Gastroesophageal sphincter (tissue), 4 donors: ENCODE measurements at places on chromosomes 5 and 9.

DNA sequence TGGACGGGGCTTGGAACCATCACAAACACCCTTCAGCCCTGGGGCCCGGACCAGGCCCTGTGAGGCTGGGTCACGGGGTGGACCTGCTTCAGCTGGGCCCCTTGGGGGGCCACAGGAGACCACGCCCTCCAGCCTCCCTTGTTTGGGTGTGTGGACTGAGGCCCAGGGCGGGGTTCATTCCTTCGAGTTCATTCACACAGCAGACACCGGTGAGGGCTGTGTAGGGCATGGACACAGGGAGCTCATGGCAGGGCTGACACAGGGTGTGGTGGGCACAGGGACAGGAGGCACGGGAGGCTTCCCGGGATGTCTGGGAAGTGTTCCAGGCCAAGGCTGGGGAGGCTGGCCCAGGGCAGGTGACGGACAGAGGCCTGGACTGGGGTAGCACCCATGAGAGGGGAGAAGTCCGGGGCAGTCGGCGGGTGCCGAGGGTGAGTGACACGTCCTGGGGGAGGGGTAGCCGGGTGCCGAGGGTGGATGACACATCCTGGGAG is 8.9 kb downstream of the DNLZ start:
- peak; percentile 56 for ATAC-seq

GRCh38 chr9:83935276-83935935 is 14.2 kb upstream of the KIF27 start:
- ATAC-seq, result no peak

DNA sequence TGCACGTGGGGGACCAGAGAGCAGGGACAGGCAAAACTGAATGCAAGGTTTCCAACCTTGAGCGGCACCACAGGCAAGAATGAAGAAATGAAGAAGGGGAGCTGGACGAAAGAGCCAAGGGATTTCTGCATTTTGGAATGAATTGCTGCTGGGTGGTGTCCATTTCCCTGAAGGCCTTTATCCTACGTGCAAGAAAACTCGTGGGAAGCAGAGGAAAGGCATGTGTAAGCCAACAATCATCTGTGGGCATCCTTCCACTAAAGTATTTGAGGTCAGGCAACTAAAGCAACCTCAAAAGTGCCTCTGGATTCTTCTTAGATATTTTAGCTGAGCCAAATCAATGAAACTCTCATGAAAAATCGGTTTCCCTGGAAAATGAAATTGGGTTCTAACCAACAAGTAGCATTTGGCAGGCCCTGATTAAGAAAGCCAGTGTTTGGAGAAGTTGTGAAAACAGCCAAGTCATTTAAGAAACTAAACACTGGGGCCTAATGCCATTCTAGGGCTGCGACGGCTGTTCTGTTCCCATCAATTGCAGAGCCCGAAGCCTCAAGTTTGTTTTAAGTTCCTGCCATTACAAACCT is 4.7 kb upstream of the TGFBI start:
- no peak for ATAC-seq

DNA sequence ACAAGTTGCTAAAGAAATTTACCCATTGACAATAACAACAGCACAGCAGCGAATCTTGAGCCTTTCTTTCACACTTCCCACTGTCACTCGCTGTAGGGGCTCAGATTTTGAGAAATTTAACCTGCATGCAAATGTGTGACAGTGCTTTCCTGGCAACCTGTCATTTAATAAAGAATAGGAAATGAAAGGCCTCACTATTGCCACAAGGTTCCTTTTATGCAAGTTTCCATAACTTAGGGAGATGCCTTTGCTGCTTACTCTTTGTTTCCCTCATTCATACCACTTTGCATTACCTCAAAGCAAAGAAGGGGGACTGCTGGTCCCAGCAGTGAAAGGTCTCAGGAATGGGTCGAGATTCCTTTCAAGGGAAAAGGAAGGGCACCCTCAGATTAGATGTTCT is 49.5 kb downstream of the PTCD2 start:
- ATAC-seq, result no peak

GRCh38 chr5:60945813-60946187 is 795 bp downstream of the NDUFAF2 start:
- ATAC-seq, result peak; percentile 14

DNA sequence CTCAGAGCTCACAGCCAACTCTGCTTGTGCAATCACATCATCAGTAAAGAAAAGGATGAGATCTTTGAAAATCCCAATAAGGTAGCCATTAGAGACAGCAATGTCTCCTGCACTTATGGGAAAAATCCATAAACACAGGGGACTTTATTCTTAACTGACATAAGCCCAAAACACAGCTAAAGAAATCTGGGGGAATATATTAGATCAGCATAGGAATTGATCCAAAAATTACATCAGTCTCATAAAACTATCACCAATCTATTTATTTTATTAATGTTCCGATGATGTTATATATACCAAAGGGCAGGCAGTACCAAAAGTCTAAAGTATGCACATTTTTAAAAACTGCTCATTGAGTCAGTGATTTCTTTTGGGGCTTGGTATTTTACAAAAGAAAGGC is 6.9 kb downstream of the MRPS27 start:
- ATAC-seq, result no peak

DNA sequence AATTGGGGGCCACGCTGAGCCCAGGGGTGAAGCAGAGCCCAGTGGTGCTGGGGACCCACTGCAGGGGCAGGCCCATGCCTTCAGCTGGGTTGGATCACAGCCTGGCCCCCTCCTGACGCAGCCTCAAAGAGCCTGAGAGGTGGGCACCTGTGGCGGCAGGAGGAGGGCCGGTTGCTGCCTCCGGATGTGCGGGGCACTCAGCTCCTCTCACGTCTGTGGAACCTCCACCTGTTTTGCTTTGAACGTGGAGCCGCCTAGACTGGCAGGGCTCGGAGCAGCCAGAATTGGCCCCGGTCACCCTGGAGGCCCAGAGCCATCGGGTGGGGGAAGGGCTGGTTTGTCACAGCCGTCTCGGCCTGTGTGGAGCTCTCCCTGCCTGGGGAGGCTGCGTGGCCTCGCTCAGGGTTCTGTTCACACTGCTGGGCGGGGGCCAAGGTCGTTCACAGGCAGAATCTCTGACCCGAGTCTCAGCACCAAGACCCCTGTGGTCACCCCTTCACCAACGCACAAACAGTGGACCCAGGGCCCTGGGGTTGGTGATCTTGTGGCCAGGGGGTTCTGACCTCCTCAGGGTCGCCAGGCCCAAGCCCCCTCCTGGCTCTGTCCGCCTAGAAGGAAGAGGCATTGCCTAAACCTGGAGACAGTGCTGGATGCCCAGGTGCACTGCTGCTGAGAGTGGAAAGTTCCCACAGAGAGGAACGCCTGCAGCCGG is 9.2 kb upstream of the SLC9A3 start:
- no peak for ATAC-seq

DNA sequence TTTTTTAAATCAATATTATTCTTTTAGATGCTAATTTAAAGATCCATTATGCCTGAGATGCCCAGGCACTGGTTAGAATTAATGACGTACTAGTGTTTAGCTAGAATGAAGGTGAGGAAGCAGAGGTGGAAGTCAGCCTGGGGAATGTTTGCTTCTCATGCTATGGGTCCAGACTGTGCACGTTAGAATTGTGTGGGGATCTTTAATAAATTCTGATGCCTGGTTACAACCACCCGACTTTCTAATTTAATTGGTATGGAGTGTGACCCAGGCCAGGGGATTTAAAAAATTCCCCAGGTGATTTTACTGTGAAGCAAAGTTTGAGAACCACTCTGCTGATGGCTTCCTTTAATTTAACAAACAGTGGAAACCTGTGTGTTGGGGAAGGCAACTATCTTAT is 111.1 kb downstream of the DOCK2 start:
- ATAC-seq, result no peak

GRCh38 chr9:15317836-15318235 is 10.8 kb upstream of the TTC39B start:
- no peak for ATAC-seq

GRCh38 chr5:43007911-43008362 is 32.2 kb downstream of the ANXA2R start:
- ATAC-seq, result peak; percentile 54

GRCh38 chr5:72531496-72532190 is 24.4 kb upstream of the ZNF366 start:
- ATAC-seq, result no peak

DNA sequence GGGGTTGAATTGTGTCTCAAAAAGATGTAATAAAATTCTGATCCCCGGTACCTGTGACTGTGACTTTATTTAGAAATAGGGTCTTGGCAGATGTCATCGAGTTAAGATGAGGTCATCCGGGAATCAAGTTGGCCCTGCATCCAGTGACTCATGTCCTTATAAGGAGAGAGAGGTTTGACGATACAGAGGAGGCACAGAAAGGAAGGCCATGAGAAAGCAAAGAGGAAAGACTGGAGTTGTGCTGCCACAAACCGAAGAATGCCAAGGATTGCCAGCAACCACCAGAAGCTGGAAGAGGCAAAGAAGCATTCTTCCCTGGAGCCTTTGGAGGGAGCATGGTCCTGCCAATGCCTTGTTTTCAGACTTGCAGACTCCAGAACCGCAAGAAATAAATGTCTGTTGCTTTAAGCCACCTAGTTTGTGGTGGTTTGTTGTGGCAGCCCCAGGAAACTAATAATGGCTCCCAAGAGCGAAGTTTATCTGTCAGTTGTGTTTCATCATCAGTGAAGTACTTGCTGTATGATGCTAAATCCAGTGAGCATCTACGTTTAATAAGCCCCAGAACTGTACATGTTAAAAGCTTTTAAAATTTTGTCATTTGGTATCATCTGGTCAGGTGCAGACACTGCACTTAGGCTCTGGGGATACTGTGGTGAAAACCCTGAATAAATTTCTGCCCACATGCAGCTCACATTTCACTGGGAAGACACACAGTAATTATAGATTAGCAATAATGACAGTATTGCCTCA is 114.8 kb downstream of the TLE4 start:
- ATAC-seq, result no peak

DNA sequence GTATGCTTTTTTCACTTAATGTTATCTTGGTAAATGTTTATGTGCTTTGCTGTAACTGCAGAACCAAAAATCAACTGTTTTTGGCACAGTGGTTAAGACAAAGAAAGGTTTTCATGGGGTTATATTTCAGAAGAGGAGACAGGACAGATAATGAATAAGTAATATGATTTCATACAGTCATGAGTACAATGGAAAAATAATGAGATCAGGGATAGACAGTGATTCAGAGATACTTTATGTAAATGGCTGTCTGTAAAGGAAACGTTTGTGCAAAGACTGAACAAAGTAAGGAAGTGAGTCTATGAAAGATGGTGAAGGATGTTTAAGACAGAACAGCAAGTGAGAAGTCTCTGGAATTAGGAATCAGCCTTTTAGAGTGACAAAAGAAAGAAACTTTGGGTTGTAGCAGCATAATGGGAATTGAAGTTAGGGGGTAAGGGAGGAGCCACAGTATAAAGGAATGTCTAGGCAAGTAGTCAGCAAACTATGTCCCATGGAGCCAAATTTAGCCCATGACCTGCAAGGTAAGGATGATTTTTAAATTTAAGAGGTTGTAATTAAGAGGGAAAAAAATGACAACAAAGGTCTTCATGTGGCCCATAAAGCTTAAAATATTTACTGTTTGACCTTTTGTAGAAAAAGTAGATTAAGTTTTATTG is 55.0 kb downstream of the TNPO1 start:
- no peak for ATAC-seq

DNA sequence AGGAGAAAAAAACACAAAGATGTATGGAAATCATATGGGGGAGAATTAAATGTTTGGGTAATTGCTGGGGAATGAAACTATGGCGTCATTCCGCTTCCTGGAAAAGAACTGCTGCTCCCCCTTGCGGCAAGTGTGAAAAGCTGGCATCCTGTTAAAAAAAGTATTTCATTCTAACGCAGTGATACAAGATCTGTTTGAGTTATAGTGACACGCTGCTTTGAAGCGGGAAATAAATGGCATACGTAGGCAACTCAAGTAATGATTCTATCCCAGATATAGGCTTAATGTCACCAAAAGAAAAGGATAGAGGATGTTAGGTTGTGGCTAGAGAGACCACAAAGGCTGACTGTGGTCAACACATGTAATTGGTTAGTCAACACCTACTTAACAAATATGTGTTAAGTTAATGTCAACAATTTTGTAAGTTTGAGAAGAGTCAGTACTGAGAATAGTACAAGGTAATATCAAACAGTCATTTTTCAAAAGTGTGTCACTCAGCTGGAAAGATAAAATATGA is 70.2 kb upstream of the ALDH1A1 start:
- ATAC-seq, result peak; percentile 70

- peak; percentile 60 for ATAC-seq
Observed at GRCh38 chr5:39394946-39395345, 29.8 kb downstream of the DAB2 start.

GRCh38 chr5:58875599-58875998 is 292.7 kb downstream of the RAB3C start:
- ATAC-seq, result no peak

- no peak for ATAC-seq
Observed at GRCh38 chr5:90689064-90689463, 130.5 kb downstream of the ADGRV1 start.

- ATAC-seq, result no peak
Observed at GRCh38 chr5:82298668-82299067, 20.5 kb upstream of the RPS23 start.

DNA sequence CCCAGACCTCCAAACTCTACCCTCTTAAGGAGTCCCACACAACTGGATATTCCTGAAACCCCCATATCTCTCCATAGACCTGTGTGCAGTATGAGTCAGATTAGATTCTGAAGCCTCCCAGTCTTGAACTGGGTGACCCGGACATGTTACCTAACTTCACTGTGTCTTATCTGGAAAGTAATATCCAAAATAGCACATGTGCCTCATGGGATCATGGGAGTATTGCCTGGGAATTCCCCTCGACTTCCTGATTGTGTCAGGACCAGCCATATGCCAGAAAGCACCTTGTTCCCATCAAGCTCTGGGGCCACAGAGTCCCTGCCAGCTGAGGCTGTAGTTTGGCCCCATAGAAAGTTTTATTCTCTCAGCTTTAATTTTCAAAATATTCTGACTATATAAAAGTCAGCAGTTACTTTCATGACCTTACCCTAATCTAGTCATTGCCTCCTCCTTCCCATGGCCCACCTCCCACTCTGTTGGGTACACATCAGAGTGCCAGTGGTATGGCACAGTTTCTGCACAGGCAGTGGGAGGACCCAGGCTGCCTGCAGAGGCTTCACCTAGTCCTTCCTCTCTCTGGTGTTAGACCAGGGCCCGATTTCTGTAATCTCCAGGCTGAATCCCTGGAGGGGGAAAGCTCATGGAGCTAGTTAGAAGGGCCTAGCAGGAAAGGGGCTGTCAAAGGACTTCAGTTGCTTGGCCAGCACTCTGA is 19.5 kb upstream of the B4GALT1 start:
- peak; percentile 64 for ATAC-seq

- ATAC-seq, result no peak
Observed at GRCh38 chr9:91023741-91024140, 222.1 kb downstream of the SYK start.
